Tibial artery (tissue), 4 donors: ENCODE measurements at places on chromosomes 13 and 19.
A peak's percentile ranks its signal among the peaks of the same experiment; 100 is the strongest.

GRCh38 chr19:38715555-38715954 lies 28.7 kb downstream of the CAPN12 start:
- H3K27me3 ChIP-seq = no peaks in the 10 kb centered on the region
- peak; percentile 91 for DNase-seq
- H3K27ac ChIP-seq = peak overlapping the region; percentile 94
- peaks cover 92% of the 10 kb centered on the region for H3K4me1 ChIP-seq
- H3K4me3 ChIP-seq = no peak overlapping the region

- H3K36me3 ChIP-seq = peaks cover 3% of the 10 kb centered on the region
- H3K27me3 ChIP-seq = no peaks in the 10 kb centered on the region
- no peak overlapping the region for H3K27ac ChIP-seq
- no peak overlapping the region for H3K4me3 ChIP-seq
- DNase-seq = no peak
Observed at GRCh38 chr13:45280011-45280410, 61.0 kb downstream of the TPT1 start.

- no peaks in the 10 kb centered on the region for H3K27me3 ChIP-seq
- H3K4me3 ChIP-seq = no peak overlapping the region
- no peak for DNase-seq
- H3K27ac ChIP-seq = no peak overlapping the region
Observed at GRCh38 chr19:49848938-49849337, 2.0 kb upstream of the PTOV1 start.

DNA sequence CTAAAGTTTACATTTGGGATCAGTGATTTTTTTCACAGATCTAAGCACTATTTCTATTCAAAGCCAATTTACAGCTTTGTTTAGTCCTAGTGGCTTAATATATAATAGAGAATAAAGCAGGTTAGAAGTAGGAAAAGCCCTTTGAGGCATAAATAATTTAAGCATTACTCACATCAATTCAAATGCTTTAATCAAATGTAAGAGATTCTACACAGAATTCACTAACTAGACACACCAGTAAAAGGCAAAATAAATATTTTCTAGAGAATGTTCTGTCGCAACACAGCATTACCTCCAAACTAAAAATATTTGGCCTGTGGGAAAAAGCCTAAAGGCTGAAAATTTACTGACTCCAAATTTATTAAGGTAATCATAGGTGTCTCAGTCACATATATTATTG lies 31.3 kb downstream of the KCTD12 start:
- no peaks in the 10 kb centered on the region for H3K27me3 ChIP-seq
- H3K4me3 ChIP-seq = no peak overlapping the region
- no peak for DNase-seq
- no peak overlapping the region for H3K27ac ChIP-seq
- H3K36me3 ChIP-seq = no peaks in the 10 kb centered on the region

DNA sequence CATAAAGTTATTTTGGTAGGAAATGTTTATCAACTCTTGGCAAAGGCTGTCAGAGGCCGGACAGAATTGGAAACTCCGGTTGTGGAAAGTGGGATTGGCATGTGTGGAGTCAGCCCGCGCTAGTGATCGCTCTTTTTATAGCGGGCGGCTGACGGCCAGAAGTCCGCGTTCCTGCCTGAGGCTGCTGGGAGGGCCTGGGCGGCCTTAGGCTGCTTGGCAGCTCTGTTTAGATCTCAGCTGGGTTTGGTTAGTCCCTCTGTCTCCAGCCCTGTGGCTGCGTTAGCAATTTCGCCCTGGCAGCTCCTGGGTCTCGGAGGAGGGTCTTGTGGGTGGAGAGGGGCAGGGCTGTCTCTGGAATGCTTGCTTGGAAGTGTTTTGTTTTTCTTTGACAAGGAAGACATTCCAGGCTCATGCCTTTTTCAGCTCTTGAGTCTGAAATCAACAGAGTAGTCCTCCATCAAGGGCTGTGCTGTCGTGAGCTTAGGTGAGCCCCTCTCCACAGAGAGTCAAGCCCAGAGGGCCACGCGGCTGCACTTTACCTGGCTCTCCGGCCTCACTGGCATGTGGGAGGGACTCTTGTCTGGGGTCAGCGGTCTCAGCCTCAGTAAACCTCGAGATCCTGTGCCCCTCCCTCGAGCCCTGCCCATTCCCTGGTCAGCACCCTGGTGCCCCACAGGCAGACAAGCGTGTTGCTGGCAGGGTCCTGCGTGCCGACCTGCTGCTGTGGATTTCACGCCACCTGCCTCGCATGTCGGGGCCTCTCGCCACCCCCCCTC lies 22.5 kb downstream of the DOT1L start:
- H3K27ac ChIP-seq = peak overlapping the region; percentile 89
- no peaks in the 10 kb centered on the region for H3K27me3 ChIP-seq
- peaks cover 3% of the 10 kb centered on the region for H3K36me3 ChIP-seq
- peaks cover 35% of the 10 kb centered on the region for H3K4me1 ChIP-seq

DNA sequence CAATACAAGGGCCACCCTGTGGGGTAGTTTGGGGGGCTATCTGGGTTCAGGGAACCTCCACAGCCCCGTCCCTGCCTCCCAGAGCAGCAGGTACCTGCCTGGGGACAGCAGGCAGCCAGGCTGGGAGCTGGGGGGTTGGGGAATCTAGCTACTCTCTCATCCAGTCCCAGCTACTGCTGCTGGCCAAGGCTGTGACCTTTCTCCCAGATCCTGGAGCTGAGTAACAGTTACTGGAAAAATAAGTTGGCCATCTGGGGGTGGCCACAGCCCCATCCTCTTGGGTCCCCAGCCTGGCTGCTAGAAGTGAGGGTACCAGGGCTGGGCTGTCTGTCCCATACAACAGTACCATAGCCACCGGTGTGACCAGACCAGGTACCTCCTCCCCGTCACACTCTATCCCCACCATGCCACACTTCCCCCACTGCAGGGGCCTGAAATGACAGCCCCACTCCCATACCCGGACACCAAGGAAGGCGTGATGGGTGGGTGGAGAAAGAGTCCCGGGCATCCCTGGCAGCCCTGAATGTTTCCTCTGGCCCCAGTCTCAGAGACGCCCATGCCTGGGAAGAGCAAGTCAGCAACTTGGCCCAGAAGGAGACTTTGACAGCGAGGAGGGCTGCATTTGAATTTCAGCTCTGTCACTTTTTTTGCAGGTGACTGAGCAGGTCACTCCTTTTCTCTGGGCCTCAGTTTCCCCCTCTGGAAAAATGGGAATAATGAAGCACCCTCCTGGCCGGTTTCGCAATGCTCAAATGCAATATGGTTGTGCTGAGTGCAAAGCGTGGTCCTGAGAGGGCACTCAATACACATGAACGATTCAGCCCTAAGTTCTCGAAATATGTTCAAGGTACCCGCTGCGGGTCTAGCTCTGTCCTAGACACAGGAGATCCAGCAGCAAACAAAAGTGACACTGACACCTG lies 30.7 kb upstream of the NFIC start:
- no peaks in the 10 kb centered on the region for H3K27me3 ChIP-seq
- no peaks in the 10 kb centered on the region for H3K36me3 ChIP-seq
- peak overlapping the region; percentile 88 for H3K27ac ChIP-seq
- no peak overlapping the region for H3K4me3 ChIP-seq

DNA sequence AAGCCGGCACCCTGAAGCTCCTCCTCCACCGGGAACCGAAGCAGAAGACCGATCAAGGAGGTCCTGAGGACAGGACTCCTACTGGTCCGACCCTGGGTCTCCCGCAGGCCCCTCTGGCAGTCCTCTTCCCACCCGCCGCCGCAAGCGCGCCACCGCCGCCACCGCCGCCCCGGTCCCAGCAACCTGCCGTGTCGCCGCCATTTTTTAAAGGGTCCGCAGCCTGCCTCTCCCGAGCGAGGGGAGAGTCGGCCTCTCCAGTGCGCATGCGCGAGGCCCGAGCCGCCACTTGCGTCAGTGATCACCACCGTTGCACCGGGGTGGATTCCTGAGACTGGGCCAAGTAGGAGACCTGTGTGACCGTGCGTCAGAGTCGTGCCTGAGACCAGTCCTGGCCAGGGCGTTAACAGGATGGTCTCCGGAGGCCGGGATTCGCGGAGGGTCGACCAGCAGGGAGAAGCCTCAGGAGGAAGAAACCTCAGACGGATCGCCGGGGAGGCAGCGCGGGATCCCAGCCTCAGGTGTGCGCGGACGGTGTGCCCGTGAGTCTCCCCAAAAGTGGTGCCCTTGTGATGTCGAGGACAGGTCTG lies 51.6 kb downstream of the ZNF146 start:
- no peaks in the 10 kb centered on the region for H3K27me3 ChIP-seq
- H3K36me3 ChIP-seq = no peaks in the 10 kb centered on the region
- H3K4me1 ChIP-seq = no peaks in the 10 kb centered on the region
- no peak overlapping the region for H3K4me3 ChIP-seq
- DNase-seq = no peak

- no peaks in the 10 kb centered on the region for H3K27me3 ChIP-seq
- H3K27ac ChIP-seq = peak overlapping the region; percentile 100
- H3K4me3 ChIP-seq = peak overlapping the region; percentile 97
Observed at GRCh38 chr19:34173193-34173956, 1.1 kb downstream of the LSM14A start.

GRCh38 chr13:41652735-41653361 lies 195.5 kb downstream of the RGCC start:
- DNase-seq = no peak
- no peak overlapping the region for H3K4me3 ChIP-seq
- H3K4me1 ChIP-seq = no peaks in the 10 kb centered on the region
- no peaks in the 10 kb centered on the region for H3K27me3 ChIP-seq

DNA sequence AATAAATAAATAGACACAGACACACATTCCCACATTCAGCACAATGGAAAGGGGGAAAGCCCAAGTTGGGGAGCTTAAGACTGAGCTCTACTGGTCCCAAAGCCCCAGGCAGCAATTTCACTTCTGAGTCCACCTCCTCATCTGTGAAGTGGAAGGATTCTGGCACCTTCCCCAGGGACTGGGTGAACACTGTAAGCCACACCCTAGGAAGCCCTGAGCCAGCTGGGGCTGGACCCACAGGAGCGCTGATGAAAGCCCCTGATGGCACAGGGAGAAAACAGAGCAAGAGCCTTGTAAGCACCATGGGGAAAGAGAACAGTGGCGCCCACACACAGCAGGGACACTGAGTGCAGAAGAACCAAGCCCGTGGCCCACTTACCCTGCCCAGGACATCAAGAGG lies 37.8 kb downstream of the EPS15L1 start:
- no peak overlapping the region for H3K4me3 ChIP-seq
- H3K27me3 ChIP-seq = no peaks in the 10 kb centered on the region
- H3K27ac ChIP-seq = no peak overlapping the region
- no peak for DNase-seq
- H3K36me3 ChIP-seq = peaks cover 50% of the 10 kb centered on the region

- no peak overlapping the region for H3K27ac ChIP-seq
- H3K4me1 ChIP-seq = peaks cover 7% of the 10 kb centered on the region
- no peaks in the 10 kb centered on the region for H3K27me3 ChIP-seq
- H3K4me3 ChIP-seq = no peak overlapping the region
Observed at GRCh38 chr13:36006894-36007675, 124.1 kb downstream of the DCLK1 start.

- DNase-seq = no peak
- no peak overlapping the region for H3K4me3 ChIP-seq
- peaks cover 16% of the 10 kb centered on the region for H3K36me3 ChIP-seq
- H3K27me3 ChIP-seq = no peaks in the 10 kb centered on the region
Observed at GRCh38 chr13:48315969-48316650, 12.6 kb downstream of the RB1 start.

GRCh38 chr13:30346153-30346788 lies 38.9 kb upstream of the KATNAL1 start:
- H3K36me3 ChIP-seq = no peaks in the 10 kb centered on the region
- H3K4me1 ChIP-seq = no peaks in the 10 kb centered on the region
- H3K4me3 ChIP-seq = no peak overlapping the region
- no peak overlapping the region for H3K27ac ChIP-seq
- no peaks in the 10 kb centered on the region for H3K27me3 ChIP-seq

DNA sequence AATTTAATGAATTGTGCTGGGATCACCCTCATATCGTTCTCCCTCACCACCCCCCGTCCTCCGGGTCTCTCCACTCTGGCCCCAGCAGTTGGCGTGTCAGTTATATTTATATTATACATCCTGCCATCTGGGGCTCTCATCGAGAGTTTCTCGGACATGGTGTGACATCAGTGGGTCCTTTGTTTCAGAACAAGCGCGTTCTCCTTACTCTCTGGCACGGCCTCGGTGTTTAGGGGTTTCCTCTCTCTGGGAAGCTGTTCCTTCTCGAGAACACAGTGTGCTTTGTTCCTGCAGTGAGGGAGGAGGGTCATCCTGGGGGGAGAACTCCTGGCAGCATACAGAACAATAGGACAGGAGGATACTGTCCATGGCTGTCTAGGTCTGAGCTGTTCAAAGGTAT lies 9.8 kb upstream of the MCF2L start:
- no peaks in the 10 kb centered on the region for H3K4me1 ChIP-seq
- no peaks in the 10 kb centered on the region for H3K36me3 ChIP-seq
- H3K27me3 ChIP-seq = no peaks in the 10 kb centered on the region
- no peak overlapping the region for H3K27ac ChIP-seq

DNA sequence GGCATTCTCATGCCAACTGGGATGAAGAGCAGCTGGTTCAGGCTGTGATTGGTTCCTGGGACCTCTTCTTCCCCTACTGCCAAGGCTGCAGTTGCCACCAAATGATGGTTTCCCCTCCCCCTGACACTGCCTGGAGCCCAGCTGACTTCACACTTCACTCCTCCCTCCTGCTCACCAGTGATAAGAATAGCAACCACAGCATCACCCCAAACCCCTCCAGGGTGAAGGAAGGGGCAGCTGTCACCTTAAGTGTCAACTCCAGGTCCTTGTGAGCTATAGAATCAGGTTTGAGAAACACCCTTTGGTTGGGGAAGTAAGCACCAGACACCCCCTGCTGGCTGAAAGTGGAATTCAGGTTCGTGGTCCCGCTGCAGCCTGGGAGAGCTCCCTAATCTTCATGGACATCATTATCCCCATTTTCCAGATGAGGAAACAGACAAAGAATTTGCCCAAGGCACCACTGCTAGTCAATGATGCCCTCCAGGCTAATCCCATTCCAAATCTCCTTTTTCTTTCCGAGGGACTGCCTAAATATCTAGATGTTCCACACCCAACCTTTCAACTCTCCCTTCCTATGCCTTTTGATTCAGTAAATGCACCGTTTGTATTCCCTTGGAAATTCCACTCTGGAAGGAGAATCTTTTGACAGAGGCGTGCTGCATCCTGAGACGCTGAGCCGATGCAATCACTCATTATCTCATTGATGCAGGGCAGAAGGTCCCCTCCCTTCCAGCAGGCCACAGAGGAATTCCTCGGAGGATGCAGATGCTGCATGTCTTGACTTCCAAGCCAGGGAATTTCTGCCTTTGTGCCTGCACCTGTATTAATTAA lies 50.6 kb upstream of the UQCRFS1 start:
- H3K4me1 ChIP-seq = no peaks in the 10 kb centered on the region
- H3K27ac ChIP-seq = no peak overlapping the region
- no peak for DNase-seq
- no peak overlapping the region for H3K4me3 ChIP-seq
- no peaks in the 10 kb centered on the region for H3K36me3 ChIP-seq

- peaks cover 7% of the 10 kb centered on the region for H3K4me1 ChIP-seq
- no peak overlapping the region for H3K27ac ChIP-seq
Observed at GRCh38 chr13:40993987-40994386, 25.1 kb downstream of the ELF1 start.

DNA sequence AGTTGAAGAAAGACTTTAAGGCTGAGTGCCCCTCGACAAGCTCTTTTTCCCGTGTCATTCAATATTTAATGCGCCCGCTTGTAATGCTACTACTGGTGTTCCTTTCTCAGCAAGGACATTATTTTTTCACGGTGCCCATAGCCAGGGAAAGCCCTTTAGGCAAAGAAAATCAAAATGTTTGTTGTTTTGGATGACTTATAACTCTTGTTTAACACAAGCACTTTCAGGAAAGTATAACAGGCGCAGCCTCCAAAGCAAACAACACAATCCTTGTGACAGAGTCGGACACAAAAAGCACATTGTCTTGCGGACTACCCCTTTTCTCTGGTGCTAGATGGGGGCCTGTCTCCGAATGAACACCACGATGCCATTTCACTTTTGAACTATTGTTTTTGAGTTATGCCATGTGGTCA lies 12.4 kb downstream of the ZIC5 start:
- no peaks in the 10 kb centered on the region for H3K36me3 ChIP-seq
- no peak overlapping the region for H3K4me3 ChIP-seq
- no peaks in the 10 kb centered on the region for H3K4me1 ChIP-seq
- no peak for DNase-seq
